Amniotic epithelial cell (primary cell): ENCODE measurements at places on chromosomes 5 and 9.

GRCh38 chr5:172701291-172701656 lies 60.2 kb downstream of the NEURL1B start:
- DNase-seq: no peak

GRCh38 chr5:92801911-92802310 lies 779.1 kb downstream of the NR2F1-AS1 start:
- peak; percentile 95 for DNase-seq

DNA sequence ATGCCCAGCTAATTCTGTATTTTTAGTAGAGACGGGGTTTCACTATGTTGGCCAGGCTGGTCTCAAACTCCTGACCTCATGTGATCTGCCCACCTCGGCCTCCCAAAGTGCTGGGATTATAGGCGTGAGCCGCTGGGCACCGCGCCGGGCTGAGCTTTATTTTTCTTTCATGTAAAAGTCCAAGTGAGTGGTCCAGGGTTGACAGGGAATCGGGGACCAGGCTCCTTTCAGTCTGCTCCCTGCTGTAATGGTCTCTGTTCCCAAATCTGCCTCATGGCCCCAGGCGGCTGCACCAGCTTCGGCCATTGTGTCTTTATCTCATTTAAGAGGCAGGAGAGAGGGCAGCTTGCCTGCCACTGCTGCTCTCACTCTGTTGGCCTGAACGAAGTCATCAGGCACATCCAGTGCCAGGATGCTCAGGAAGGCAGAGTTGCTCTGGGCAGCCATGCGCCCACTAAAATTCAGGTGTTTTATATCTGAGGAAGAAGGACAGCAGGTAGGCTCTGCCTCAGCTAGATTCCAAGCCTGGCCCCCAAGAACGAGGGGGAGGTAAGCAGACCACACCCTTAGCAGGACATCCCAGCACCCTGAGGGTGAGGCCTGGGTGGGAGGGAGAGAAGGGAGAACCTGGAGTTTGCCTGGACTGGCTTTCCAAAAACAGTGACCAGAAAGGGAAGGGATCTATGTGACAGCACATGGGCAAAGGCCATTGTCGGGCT lies 1.7 kb upstream of the CCDC183 start:
- no peak for DNase-seq

DNA sequence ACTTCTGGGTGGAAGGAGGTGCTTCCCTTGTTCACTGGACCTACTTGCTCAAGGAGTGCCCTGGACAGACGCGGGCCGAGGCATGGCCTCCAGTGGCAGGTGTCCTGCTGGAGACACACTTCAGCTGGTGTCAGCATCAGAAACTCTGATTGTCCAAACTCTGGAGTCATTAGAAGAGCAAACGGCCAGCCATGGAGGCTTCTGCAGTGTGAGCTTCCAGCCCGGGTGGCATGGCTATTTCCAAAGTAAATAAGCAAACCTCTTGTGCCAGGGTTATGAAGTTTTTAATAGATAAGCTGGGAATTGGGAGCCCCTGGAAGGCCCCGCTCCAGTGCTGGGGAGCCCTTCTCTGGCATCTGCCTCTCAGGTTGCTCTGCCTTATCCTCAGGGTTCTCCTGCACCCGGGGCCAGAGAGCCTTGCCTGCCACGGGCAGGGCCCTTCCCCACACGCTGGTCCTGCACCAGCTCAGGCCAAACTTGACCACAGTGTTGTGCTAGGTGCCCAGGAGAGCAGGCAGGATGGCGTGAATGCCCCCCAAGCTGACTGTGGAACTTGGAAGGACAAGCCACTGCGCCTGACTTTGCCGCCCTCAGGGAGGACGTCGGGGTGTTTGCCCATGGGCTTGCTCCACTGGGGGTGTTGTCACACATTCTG lies 285.6 kb downstream of the GADD45G start:
- DNase-seq: no peak

GRCh38 chr5:139645430-139645871 lies 2.7 kb upstream of the CXXC5 start:
- no peak for DNase-seq

DNA sequence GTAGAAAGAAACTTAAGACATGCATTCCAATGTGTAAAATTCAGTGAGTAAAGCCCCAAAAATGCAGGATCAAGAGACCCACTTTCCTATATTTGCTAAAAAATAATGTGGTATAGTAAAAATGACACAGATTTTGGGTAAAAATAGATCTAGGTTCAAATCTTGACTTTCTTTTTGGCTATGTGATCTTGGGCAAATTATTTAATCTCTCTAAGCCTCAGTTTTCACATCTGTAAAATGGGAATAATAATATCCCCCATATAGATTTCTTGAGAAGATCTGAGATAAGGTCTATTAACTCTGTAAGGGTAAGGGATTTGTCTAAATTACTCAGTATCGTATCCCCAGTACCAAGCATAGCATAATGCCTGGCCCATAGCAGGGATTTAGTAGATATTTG lies 172.3 kb downstream of the CARTPT start:
- DNase-seq: no peak

DNA sequence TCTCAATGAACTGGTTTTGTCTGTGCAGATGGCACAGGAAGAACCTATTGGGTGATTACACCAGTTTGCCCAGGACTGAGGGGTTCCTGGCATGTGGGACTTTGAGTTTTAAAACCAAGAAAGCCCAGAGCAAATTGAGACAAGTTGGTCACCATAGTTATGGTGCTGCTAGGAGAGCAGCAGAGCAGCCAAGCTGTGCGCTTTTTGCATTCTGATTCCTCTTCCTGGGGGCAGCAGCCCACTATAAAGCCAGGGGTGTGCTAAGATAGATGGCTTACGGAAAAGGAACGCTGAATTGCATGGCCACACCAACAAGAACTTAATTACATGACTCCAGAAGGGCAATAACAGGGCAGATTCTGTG lies 49.7 kb downstream of the TIMD4 start:
- no peak for DNase-seq

- no peak for DNase-seq
Measured at GRCh38 chr9:116724123-116724522, 37.0 kb downstream of the TRIM32 start.
